ENCODE measurements at places on chromosomes 5 and 9.

- DNase-seq, result no peak
These were observed 5.8 kb upstream of the TERT start for GRCh38 chr5:1300581-1301083.

- no peak for DNase-seq
These were observed 4.1 kb upstream of the APC start for GRCh38 chr5:112733586-112733985.

DNA sequence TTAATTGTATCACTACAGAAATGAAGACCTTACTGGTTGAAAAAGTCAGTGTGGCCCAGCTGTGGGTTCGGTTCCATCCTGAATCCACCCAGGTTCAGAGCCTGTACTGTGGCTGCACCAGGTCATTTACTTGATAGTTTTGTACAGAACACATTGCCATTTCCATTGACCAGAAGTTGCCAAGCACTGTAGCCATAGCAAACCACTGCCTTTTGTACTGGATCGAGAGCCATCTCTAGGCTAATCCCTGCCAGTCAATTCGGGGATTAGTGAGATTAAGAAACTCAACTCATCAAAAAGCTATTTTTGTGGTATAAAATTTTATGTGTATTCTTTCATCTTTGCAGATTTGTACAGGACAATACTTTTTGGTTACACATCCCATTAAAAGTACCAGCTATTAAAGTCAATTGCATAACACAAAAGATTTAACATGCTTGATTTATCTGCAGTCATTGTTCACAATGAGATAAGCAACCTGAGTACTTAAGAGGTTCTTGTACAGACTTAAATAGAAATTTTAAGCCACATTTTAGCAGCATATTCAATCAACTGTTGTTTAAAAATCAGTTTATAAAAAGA is 108.5 kb upstream of the OTULINL start:
- DNase-seq, result no peak

DNA sequence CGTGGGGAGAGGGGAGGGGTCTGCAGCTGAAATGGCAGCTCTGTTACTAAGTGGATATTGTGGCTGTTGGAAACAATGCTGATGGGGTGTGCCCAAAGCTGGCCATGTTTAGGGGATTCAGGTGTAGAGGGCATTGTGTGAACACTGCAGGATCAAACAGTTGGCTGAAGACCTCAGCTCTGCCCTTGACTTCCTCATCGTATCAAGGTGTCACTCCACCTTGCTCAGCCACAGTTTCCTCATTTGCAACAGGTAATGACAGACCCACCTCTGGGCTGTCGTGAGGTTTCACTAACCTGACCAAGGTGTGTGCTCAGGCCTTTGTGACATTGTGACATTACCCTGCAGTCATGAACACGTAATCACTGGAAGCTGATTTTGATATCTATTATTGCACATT is 111.9 kb downstream of the ICE1 start:
- no peak for DNase-seq

- DNase-seq, result no peak
These were observed 55.1 kb downstream of the MEGF9 start for GRCh38 chr9:120659209-120659608.

GRCh38 chr5:56457887-56458812 is 225.0 kb upstream of the ANKRD55 start:
- DNase-seq, result no peak

DNA sequence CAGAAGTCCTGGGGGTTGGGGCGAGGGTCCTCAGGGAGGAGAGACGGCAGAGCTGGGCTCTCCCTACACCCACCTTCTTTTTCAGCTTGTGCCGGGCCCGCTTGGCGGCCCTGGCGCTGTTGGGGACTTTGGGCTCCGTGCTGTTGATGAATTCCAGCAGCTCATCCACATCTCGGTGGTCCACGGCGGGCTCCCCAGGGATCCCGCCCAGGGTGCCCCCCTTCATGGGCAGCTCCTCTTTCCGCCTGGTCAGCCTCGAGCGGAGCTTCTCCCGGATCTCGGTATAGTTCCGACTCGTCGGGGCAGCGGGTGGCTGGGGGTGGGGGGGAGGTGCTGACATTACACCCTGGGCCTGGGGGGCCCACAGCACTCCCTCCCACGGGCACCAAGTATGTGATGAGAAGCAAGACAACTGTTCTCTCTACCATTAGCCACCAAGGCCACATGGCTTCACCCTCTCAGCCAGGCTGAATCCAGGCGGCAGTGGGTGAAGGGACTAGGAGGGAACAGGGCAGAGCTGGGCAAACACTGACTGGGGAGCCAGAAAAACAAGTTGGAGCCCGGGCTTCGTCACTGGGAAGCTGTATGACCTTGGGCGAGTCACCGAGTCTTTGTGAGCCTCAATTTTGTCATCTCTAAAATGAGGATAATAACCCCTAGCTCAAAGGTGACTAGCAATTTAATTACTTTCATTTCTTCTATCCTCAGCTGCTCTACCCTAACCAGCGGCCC is 14.6 kb upstream of the DDX41 start:
- DNase-seq, result no peak

DNA sequence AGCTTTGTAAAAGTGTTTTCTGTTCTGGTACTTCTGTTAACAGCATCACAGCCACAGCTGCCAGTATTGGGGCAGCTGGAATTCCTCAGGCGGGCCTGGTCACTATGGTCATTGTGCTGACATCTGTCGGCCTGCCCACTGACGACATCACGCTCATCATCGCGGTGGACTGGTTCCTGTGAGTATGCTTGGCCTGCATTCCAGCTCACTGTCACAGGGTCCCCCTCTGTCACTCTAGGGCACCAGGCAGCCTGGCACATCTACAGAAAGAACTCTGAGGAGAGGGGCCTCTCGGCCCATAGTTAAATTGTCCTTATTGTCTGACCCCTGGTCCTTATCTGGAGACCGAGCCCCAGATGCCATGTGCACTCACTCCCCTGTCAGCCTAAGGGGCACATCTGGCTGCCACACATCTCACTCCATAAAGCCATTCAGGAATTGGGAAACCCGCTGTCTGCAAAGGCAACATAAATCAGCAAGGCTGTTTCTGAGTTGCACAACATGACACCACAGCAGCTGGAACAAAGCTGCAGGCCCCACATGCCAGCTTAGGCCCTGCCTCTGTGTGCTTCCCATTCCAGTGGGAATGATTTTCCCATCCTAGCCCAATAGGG is 77.5 kb downstream of the SLC1A3 start:
- DNase-seq, result no peak

GRCh38 chr5:77418601-77419581 is 73.2 kb downstream of the WDR41 start:
- DNase-seq, result no peak

GRCh38 chr5:17944046-17944445 is 309.8 kb downstream of the TAF11L14 start:
- no peak for DNase-seq

- DNase-seq, result no peak
These were observed 35.3 kb downstream of the C5orf15 start for GRCh38 chr5:133933169-133933509.

DNA sequence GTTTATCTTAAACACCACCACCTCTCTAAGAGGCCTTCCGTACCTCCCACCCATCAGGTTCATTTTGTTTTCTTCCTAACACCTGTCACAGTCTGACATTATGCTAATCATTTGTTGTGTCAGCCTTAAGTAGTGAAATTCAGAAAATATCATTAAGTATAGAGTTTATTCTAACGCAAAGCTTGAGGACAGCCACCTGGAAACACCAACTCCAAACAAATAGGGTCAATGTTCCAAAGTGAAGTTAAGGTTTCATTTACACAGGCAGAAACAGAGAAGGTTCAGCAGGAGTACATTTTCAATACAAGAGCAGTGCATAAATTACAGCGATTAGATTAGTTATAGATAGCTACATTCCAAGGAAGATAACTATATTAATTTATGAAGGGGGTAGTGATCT is 1.3 kb upstream of the SMC5 start:
- no peak for DNase-seq

- DNase-seq, result no peak
These were observed 37.6 kb downstream of the DUSP1 start for GRCh38 chr5:172733131-172733973.

GRCh38 chr9:2697492-2697891 is 19.8 kb upstream of the KCNV2 start:
- DNase-seq, result no peak

GRCh38 chr5:71873191-71873591 is 154.1 kb downstream of the CARTPT start:
- peak; percentile 82 for DNase-seq

- DNase-seq, result no peak
These were observed 507.3 kb downstream of the CTNND2 start for GRCh38 chr5:11396917-11397316.

- DNase-seq, result no peak
These were observed 876.1 kb downstream of the TLE4 start for GRCh38 chr9:80447876-80448275.

GRCh38 chr5:61273279-61273975 is 58.6 kb upstream of the ZSWIM6 start:
- DNase-seq, result no peak

DNA sequence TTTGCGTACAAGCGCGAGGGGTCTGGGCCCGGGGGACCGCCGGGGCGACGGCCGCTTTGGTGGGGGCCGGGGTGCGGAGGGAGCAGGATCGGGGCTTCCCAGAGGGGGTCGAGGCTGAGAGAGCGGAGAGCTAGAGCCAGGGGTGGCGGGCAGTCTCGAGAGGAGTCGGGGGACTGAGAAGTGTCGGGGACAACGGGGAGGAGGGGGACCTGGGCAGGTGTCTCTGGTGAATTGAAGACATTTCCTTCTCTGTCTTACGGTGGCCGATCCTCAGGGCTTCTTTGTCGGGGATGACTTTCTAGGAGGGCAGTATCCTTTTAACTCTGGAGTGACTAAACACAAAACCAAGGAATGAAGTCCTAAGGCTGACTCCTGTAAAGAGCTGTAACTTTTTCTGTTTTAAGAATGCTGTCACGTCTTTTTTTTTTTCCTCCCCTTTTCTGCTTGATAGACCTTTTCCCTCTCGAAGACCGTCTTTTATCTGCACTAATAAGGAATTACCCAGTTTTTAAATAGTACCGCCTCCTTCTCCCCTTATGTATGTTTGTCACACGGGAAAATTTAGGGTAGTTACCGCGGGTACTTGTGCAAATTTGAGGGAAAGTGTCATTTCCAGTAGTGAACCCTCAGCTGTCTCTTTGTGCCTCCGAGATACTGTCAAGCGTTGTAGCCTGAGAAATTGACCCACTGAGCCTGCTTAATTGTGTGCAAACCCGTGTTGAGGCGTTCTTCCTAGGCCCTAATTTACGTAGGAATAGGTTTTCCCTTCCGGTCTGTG is 822 bp downstream of the DENND4C start:
- DNase-seq, result no peak

DNA sequence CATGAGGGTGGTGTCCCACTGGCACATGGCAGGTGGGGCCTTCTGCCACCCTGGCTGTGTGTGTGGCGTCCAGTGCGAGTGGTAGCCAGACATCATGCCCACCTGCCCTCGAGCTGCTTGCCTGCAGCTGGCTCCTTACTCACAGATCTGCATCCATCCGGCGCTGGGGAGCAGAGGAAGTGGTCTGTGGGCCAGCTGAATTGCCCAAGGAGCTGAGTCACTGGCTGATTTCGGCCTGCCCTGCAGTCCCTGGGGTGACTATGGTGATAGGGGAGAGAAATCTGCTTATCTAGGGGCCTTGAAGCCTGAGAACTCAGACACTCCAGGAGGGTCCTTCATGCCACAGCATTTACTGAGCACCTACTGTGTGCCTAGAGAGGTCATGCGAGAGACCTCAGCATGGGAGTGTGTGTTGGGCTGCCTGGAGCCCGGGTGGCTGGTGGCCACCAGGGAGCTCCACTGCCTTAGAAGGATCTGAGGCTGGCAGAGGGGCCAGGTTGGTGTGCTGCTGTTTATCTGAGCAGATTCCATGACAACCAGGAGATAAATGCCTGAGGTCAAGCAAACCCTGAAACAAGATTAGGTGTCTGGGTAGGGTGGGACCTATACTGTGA is 57.1 kb downstream of the SLC22A5 start:
- DNase-seq, result no peak

GRCh38 chr5:142686968-142687367 is 1.1 kb upstream of the FGF1 start:
- DNase-seq, result no peak

GRCh38 chr9:115013998-115014397 is 83.6 kb upstream of the TNFSF8 start:
- DNase-seq, result peak; percentile 58

GRCh38 chr9:129549139-129549538 is 71.8 kb downstream of the C9orf50 start:
- no peak for DNase-seq

DNA sequence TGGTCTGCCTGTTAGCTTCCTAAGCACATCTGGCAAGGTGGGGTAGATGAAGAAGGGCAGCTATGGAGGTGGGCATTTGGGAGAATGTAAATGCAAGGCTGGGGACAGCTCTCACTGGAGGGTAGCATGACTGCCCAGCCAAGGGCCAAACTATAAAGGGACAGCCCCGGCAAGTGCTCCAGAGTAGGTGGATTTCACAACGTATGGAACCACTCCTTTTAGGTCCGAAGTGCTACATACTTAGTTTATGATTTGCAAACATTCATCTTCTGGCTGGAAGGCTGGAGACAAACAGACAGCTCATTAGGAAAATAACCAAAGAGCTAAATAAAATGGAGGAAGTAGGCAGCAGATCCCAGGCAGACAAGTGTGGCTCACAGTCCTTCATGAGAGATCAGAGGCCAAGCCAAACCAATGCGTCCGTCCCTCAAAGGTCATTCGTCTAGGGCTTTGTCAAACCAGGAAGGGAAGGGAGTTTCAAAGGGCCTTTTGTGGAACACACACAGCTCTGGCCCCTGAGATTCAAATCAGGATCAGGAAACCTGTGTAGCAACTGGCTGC is 42.5 kb upstream of the GLRX start:
- no peak for DNase-seq

DNA sequence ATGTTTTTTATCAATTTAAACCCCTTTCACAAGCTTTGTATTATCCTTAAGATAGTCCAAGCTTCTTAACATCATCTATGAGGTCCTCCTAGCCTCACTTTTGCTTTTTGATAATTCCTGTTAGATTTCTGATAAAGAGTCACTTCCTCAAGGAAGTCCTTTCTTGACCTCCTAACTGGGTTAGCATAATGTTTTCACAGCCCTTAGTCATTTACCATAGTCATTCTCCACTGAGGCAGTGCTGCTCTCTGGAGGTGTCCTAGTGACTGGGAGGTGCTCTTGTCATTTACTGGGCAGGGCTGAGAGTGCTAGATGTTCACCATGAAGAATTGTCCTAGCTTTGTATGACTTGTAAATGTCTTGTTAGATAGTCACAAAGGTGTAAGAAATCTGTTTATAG is 26.4 kb downstream of the TNPO1 start:
- no peak for DNase-seq

DNA sequence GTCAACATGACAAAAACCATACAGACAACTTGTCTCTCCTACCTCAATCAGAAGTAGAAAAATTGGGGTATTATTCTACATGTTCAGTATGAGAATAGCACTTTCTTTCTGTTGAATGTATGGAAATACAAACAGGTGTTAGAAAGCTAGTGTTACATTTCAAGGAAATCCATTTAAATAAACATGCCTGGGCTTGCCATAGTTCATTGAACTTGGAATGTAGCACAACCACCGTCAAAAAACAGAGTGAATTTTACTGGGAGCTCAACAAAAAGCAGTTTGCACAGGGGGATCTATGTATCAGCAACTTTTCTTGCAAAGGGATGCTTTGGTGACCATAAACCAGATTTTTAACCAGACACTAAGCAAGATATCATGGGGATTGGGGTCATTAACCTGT is 307.9 kb upstream of the SMARCA2 start:
- peak; percentile 54 for DNase-seq

GRCh38 chr5:170181902-170182301 is 50.9 kb upstream of the C5orf58 start:
- DNase-seq, result no peak

- DNase-seq, result no peak
These were observed 15.9 kb upstream of the DUSP1 start for GRCh38 chr5:172786736-172787462.

All from NCI-H1105 (cell line).